ENCODE measurements at places on chromosomes 13 and 19.

GRCh38 chr19:27881213-27881612, 1331.7 kb downstream of the UQCRFS1 start:
- no peaks in the 10 kb centered on the region for H3K27me3 ChIP-seq
- H3K27ac ChIP-seq = no peak overlapping the region
- H3K4me1 ChIP-seq = no peaks in the 10 kb centered on the region
- no peaks in the 10 kb centered on the region for H3K36me3 ChIP-seq
- DNase-seq = no peak

DNA sequence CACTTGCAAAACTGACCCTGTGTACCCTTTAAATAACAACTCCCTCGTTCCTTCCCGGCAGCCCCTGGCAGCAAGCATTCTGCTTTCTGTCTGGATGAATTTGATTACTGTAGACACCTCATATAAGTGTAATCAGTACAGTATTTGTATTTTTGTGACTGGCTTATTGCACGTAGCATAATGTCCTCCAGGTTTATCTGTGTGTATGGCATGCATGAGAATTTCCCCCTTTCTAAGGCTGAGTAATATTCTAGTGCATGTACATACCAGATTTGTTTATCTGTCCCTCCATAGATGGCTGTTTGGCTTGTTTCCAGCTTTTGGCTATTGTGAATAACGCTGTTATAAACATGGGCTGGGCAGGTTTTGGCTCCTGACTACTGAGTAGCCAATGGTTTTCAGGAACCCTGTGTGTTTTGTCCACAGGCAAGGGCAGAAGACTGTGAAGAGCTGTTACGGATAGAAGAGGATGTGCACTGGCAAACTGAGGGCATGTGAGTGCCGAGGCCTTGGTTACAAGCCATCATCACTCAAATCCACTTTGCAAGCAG, 98.0 kb downstream of the ESD start:
- H3K27ac ChIP-seq = no peak overlapping the region
- peaks cover 29% of the 10 kb centered on the region for H3K36me3 ChIP-seq
- H3K27me3 ChIP-seq = no peaks in the 10 kb centered on the region
- no peak for DNase-seq
- no peak overlapping the region for H3K4me3 ChIP-seq

DNA sequence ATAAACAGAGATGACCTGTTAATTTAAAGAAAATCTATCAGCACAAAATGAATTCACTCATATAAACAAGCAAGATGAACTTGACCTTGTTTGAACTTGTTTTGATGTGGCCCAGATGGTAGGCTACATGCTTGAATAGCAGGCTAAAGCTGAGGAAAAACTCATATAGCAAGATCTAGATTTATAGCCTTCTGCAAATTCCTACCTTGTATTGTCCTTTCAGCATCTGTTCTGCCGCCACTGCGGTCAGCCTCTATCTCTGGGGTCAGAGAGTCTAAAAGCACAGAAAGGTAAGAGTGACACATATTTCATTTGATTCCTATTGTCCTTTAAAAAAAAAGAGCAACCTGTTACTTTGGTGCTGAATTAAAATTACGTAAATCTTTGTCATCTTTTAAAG, 392.1 kb downstream of the DACH1 start:
- no peak overlapping the region for H3K4me3 ChIP-seq
- no peak for DNase-seq
- H3K36me3 ChIP-seq = no peaks in the 10 kb centered on the region
- H3K27me3 ChIP-seq = no peaks in the 10 kb centered on the region
- H3K4me1 ChIP-seq = no peaks in the 10 kb centered on the region

DNA sequence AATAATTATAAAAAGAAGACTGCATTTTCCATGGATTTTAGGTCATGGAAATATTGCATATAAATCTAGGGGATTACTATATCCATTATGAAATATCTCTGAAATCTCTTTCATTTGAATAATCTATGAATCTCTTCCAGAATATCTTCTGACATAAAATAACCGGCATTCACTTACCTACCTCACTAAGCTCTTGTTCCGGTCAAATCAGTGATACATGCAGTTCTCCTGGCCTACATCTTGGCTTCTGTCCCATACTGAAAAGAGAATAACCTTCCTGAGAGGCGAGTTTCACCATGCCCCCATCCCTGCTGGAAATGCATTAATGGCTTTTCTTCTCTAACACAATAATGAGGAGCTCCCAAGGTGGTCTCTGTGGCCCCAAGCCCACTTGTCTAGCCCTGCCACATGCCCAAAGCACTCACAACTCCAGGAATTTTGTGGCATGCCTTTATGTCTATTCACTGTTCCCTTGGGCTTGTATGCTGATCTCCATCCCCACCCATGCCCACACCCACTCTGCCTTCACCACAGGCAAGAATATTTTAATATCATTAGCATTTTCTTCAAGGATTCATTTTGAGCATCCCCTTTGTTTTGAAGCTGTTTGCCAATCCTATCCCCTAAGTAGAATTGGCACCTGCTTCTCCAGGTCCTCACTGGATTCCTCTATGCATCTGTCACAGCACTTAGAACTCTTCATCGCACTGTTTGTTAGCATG, 401.6 kb downstream of the COG6 start:
- no peaks in the 10 kb centered on the region for H3K36me3 ChIP-seq
- H3K27me3 ChIP-seq = no peaks in the 10 kb centered on the region

- no peaks in the 10 kb centered on the region for H3K27me3 ChIP-seq
- no peak overlapping the region for H3K4me3 ChIP-seq
- DNase-seq = no peak
These were observed 7.9 kb upstream of the C3 start for GRCh38 chr19:6728346-6728745.

DNA sequence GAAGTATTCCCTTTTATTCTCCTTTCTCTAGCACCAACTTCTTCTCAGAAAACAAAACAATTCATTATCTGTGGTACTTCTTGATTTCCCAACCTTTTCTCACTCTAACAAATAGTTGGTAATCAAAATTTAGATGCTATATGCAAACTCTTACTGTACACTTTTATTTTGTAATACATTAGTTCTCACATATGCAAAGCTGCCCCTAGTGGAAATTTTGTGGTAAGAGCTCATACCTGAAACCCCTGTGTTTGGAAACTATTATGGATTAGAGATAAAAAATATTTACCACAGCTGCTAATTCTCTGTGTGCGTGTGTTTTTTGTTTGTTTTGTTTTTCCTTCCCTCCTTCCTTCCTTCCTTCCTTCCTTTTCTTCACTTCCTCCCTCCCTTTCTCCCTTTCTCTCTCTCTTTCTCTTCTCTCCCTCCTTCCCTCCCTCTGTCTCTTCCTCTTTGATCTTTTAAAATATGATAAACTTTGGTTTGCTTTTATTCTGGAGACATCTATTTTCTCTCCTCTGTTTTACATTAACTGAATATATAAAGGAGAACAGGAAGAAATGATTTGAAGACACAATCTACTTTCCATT, 537.4 kb downstream of the SLITRK6 start:
- DNase-seq = no peak
- no peaks in the 10 kb centered on the region for H3K27me3 ChIP-seq
- H3K4me3 ChIP-seq = no peak overlapping the region

- H3K27ac ChIP-seq = no peak overlapping the region
- H3K4me1 ChIP-seq = peaks cover under 1% of the 10 kb centered on the region
- no peak overlapping the region for H3K4me3 ChIP-seq
- DNase-seq = no peak
These were observed 148.9 kb upstream of the GPR12 start for GRCh38 chr13:26909477-26909876.

DNA sequence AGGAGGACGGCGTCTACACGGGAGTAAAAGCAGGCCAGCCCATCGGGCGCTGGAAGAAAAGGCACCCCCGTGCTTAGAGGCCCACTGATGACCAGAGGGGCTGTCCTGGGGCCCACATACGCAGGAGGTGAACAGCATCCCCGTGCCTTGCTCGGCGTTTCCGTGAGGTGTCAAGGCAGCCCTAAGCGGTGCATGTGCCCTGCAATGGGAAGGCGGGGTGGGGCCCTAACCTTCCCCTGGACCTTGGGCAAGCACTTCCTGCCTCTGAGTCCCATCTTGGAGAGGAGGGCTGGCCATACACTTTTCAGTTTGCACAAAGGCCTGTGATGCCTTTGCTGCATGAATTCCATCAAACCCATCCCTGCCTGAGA, 47.8 kb upstream of the ATP11A start:
- H3K4me1 ChIP-seq = peaks cover 8% of the 10 kb centered on the region
- H3K4me3 ChIP-seq = no peak overlapping the region
- no peak for DNase-seq
- H3K36me3 ChIP-seq = no peaks in the 10 kb centered on the region

- H3K27me3 ChIP-seq = peaks cover 5% of the 10 kb centered on the region
- H3K4me3 ChIP-seq = no peak overlapping the region
- DNase-seq = no peak
- no peak overlapping the region for H3K27ac ChIP-seq
- no peaks in the 10 kb centered on the region for H3K36me3 ChIP-seq
- peaks cover under 1% of the 10 kb centered on the region for H3K4me1 ChIP-seq
These were observed 838 bp upstream of the ATP4B start for GRCh38 chr13:113658836-113659235.

DNA sequence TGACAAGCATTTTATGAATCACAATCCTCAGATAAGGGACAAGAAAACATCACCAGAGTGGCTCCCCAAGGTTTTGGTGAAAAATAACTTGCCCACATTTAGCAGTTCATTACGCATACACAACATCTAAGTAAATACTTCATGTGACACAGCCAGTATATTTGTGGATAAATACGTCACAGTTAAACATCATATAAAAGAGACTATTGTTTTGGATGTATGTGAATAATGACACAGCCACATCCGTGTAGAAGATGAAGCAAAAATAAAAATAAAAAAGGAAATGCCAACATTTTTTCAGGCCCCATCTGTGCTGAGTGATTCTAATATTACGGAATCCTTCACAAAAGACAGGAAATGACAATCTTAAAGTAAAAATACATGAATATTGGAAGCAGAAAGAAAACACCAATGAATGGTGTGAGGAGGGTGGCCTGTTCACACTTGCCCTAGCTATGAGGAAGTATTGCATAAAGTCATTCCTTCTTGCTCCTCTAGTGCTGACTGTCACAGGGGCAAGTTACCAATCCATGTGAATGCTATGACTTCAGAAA, 457.1 kb downstream of the KLF12 start:
- no peak for DNase-seq
- H3K36me3 ChIP-seq = no peaks in the 10 kb centered on the region
- H3K4me3 ChIP-seq = no peak overlapping the region
- peaks cover 3% of the 10 kb centered on the region for H3K4me1 ChIP-seq
- no peaks in the 10 kb centered on the region for H3K27me3 ChIP-seq
- H3K27ac ChIP-seq = no peak overlapping the region

- H3K36me3 ChIP-seq = no peaks in the 10 kb centered on the region
- no peak overlapping the region for H3K27ac ChIP-seq
- DNase-seq = no peak
- peaks cover 19% of the 10 kb centered on the region for H3K27me3 ChIP-seq
- peaks cover 1% of the 10 kb centered on the region for H3K4me1 ChIP-seq
- no peak overlapping the region for H3K4me3 ChIP-seq
These were observed 1.8 kb downstream of the FREM2 start for GRCh38 chr13:38688674-38689073.

- H3K27ac ChIP-seq = no peak overlapping the region
- peaks cover 15% of the 10 kb centered on the region for H3K27me3 ChIP-seq
- H3K4me1 ChIP-seq = no peaks in the 10 kb centered on the region
- no peaks in the 10 kb centered on the region for H3K36me3 ChIP-seq
- DNase-seq = no peak
These were observed 31.2 kb upstream of the LRRC4B start for GRCh38 chr19:50599427-50599826.

DNA sequence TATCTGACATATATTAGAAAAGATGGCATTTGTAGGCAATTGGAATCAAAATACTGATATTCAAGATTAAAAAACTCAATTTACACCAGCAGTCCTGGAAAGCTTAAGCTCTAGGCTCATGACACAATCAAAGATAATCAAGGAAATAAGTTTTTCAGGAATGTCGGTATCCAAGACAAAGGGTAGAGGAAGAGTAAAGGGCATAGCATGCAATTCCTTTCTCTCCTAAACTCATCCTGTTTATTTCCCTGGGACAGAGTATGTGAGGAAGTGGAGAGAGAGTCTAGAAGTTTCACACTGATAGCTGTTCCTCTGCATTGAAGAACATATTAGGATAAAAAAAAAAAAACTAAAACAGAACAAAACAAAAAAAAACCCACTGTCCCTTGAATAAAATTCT, 2452.1 kb downstream of the PCDH9 start:
- no peak for DNase-seq
- H3K27ac ChIP-seq = no peak overlapping the region
- H3K27me3 ChIP-seq = no peaks in the 10 kb centered on the region
- H3K36me3 ChIP-seq = no peaks in the 10 kb centered on the region
- H3K4me1 ChIP-seq = no peaks in the 10 kb centered on the region

- no peaks in the 10 kb centered on the region for H3K36me3 ChIP-seq
- no peak for DNase-seq
- no peaks in the 10 kb centered on the region for H3K4me1 ChIP-seq
- no peaks in the 10 kb centered on the region for H3K27me3 ChIP-seq
These were observed 86.5 kb downstream of the KCTD12 start for GRCh38 chr13:76799696-76800095.

DNA sequence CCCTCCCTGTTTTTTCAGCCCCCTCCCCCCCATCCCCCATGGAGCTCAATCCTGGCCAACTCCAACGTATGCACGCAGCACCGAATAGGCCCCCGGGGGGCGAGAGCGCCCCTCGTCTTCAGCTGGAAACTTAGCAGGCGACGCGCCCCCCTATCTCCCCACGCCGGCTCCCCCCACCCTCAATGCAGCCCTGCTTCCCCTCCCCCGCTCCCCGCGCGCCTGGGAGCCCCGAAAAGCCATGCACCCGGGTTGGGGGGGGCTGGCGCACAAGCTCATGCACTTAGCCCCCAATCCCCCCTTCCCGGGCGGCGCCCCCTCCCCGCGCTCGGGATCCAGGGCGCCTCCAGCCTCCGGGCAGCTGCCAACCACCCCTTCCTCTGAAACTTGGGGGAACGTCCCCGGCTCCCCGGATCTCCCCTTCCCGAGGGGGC, 508 bp downstream of the ZBTB7A start:
- H3K27ac ChIP-seq = peak overlapping the region; percentile 64
- H3K4me1 ChIP-seq = peaks cover 38% of the 10 kb centered on the region
- H3K36me3 ChIP-seq = peaks cover 11% of the 10 kb centered on the region
- DNase-seq = no peak
- H3K4me3 ChIP-seq = peak overlapping the region; percentile 67

DNA sequence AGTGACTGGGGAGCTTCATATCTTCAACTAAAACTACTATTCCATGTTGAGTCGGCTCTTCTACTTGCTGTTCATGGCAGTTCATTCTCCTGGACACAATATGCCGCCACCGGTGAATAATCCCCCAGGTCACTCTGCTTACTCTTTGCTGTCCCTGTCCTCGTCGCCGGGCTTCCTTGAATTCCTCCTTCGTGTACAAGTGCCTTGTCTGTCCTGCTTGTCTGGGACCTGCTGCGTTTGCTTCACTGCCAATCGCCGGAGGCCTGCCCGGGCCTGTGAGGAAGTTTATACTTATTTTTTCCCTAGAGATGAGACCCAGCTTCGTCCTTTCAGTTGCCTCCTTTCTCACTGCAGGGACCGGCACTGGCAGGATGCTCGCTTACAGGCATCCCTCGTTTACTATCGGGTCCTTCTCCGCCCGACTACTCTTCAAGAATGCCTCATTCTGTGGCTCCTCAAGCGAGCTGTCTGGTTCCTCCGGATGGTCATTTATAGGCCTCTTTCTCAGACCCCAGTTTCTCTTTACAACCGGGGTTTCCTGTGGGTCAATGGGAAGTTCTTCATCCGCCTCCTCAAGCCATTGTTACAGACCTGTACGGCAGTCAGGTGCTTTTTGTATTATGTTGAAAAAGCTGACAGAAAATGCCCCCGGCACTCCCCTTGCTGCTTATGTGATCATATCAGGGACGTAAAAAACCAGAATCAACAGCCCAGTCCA, 5.5 kb upstream of the ERVV-1 start:
- H3K4me3 ChIP-seq = no peak overlapping the region
- no peaks in the 10 kb centered on the region for H3K4me1 ChIP-seq
- no peaks in the 10 kb centered on the region for H3K27me3 ChIP-seq
- H3K27ac ChIP-seq = no peak overlapping the region
- H3K36me3 ChIP-seq = no peaks in the 10 kb centered on the region
- DNase-seq = no peak

Data from activated CD8-positive, alpha-beta T cell treated with anti-CD3 and anti-CD28 coated beads, Interleukin-2, amount 10 ng/mL, durations not matched to agents 7 days and 5 days (primary cell).